CD4-positive, alpha-beta T cell treated with Interleukin-21 for 1 hour (primary cell): ENCODE measurements at places on chromosomes 2 and 18.

- no peak for DNase-seq
Measured at GRCh38 chr2:187554011-187554703, at the start of gene TFPI. Gene TFPI, minus strand, starts transcription at chr2:187554435. Its CDS starts 50,667 bp downstream, at chr2:187503768.

DNA sequence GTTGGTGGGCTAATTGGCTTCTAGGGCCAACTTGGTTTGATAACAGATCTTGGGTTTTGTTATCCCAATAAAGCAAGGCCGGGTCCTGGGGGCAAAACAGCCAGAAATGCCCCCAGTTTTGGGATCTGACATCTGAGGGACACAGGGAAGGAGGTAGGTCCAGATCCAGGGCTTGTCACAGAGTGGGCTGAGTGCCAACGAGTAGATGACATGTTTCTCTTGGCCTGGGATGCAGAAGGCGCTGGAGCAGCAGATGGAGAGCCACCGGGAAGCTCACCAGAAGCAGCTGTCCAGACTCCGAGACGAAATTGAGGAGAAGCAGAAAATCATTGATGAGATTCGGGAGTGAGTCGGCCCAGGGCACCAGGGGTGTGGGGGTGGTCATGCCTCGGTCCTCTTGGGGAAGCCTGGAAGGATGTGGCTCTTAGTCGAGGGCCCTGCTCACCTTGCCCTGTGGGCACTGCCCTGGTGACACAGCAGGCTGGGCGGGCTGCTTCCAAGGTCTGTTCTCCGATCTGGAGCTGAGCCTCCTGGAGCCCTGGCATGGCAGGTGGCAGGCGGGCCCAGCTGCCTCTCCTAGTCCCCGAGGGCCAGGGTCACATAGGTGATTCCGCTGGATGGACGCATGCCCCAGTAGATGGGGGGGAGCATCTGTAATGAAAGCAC lies 40.2 kb upstream of the LYPD6B start:
- DNase-seq = no peak

DNA sequence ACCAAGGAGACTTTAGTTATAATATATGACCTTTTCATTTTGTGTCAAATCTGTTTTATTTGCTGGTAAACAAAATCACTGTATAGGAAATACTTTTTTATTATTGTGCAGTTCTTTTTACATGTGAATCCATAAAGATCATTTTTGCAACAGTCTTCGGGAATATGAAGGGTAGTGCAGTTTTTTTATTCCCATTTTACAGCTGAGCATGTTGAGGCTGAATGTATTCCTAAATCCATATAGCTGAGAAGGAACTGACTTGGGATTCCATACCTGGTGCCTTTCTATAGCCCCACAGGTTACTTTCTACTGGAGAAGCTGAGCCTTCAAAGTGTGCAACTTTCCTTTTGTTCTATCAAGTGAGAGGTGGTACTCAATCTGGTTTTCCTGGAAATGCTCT lies 29.6 kb downstream of the RHOB start:
- DNase-seq = no peak

- DNase-seq = no peak
Measured at GRCh38 chr2:36919041-36919837, 47.1 kb downstream of the STRN start.

- DNase-seq = no peak
Measured at GRCh38 chr2:200056105-200056504, 100.7 kb downstream of the MAIP1 start.

- no peak for DNase-seq
Measured at GRCh38 chr2:27093430-27094352, 7.1 kb downstream of the KHK start.

DNA sequence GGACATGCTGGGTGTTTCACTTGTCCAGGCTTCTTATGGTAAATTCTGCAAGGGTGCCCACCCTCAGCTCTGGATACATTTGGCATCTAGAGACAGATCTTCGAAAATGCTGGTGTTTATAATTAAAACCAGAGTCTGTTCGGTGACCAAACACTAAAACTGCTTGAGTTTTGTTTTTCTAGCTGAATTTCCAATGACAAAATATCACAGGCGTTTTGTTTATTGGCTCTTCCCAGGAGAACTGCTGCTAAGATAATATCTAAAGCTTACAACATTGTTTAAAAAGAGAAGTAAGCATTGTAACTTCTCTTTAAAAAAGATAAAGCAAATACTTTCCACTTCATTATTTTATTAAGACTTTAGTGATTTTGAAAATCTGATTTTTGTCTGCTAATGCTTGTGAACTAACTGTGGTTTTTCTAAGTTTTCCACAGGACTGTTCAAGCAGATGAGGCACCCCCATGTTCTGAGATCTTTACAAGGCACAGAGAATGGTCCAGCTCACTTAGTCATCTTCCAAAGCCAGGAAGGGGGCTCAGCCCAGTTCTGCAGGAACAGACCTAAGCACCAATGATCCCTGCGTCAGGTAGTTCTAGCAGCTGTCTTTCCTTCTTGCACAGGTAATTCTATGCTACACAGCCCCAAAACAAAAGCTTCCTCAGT lies 94.8 kb upstream of the LTBP1 start:
- no peak for DNase-seq

DNA sequence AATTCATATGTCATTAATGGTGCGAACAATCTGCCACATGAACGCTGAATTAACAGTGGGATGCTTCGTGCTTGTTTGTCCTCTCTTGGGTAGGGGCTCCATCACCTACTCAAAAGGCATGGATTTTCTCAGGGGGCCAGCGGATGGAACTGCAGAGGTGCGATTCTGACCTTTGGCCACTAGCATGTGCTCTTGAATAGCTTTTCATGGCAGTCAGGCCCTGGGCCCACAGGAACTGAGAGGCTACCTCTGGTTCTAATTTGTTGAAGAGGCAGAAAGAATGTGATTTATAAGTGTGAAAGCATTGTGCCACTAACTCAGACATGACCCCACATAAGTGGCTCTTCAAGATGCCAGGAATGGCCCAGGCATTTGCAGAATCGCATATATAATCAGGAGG lies 283.2 kb downstream of the INSIG2 start:
- no peak for DNase-seq

DNA sequence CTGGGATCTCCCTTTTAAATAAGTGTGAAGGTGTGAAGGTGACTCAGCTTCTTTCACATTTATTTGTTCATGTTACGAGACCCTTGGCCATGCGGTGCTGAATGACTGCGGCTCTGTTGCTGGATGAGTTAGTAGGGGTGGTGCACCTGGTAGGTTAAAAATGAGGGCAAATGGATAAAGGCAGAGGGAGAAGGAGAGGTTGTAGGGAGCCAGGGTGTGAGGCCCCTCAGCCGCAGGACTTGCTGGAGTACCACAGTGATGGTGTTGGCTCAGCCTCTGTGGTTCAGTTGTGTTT lies 164.2 kb downstream of the NAPG start:
- no peak for DNase-seq

- no peak for DNase-seq
Measured at GRCh38 chr2:137770166-137770565, 194.1 kb upstream of the HNMT start.

- DNase-seq = no peak
Measured at GRCh38 chr2:205540036-205540435, 142.3 kb upstream of the NRP2 start.
